Hippocampal formation (tissue), 2 donors: ENCODE measurements at places on chromosomes 7 and 10.
A peak's percentile ranks its signal among the peaks of the same experiment; 100 is the strongest.

DNA sequence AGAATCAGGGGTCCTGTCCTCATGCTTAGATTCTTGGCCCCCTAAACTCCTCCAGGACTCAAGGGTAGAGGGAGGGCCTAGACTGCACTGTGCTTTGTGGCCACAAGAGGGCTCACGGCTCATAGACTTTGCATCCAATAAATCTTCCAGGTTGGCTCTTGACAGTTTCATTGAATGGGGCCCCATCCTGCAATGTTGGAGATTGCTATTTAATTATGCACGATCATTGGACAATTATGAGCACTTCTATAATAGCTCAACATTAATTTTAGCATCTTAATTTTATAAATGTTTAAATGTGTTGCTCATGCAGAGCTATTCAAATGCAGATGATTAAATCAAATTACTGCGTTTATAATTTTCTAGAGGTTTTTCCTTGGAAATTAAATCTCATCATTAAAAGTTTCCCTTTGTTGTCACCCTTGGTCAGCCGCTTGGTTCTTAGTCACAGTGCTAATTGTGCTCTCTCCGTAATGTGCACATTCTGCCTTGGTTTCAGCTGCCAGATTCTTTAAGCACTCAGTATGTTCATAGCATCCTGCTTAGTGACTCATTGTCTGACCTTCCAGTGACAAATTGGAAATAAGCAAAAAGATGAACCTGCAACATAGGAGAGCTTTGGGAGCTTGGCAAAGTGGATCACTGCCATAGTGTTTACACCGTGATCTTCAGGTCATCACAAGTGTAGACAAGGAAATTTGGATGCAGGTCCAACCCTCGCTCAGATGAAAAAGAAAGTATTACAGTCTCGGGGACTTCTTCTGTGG, 33.4 kb upstream of the PLPP4 start:
- DNase-seq, result no peak

DNA sequence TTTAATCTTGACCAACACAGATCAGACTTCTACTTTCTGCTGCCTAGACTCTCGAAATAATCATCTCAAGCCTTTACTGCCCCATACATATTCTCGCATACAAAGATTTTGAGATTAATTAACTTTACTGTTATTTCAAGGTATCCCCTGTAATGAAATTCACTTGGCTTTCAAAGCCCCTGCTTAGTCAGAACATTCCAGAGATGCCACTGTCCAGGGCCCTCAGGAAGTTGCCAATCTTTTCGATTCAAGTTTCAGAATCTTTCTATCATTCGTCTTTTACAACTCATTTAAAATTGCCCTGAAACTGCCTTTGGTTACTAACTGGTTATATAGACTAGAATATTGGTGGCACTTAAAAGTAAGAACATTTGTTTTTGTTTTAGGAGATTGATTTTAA, 320.2 kb downstream of the CDK14 start:
- DNase-seq, result no peak

- no peak for DNase-seq
Measured at GRCh38 chr10:89648074-89648473, 3.0 kb upstream of the PANK1 start.

DNA sequence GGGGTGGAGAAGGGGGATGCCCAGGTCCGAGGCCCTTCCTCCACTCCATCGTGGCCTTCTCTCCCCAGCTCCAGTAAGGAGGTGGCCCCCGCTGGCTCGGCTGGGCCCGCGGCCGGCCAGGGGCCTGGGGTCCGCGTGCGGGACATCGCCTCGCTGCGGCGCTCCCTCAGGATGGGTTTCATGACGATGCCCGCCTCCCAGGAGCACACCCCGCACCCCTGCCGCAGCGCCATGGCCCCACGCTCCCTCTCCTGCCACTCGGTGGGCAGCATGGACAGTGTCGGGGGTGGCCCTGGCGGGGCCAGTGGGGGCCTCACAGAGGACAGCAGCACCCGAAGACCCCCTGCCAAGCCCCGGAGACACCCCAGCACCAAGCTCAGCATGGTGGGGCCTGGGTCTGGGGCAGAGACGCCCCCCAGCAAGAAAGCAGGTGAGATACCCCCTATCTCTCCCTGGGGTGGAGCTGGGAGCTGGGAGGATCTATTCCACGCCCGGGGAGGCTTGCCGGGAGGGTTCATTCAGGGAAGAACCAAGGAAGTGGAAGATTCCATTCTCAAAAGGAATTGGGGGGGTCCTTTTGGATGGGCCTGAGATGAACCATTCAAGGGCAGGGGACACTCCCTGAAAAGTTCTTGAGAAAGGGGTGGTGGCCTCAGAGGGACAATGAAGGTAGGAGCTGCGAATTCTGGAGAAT, 3.2 kb downstream of the NYAP1 start:
- DNase-seq, result no peak

DNA sequence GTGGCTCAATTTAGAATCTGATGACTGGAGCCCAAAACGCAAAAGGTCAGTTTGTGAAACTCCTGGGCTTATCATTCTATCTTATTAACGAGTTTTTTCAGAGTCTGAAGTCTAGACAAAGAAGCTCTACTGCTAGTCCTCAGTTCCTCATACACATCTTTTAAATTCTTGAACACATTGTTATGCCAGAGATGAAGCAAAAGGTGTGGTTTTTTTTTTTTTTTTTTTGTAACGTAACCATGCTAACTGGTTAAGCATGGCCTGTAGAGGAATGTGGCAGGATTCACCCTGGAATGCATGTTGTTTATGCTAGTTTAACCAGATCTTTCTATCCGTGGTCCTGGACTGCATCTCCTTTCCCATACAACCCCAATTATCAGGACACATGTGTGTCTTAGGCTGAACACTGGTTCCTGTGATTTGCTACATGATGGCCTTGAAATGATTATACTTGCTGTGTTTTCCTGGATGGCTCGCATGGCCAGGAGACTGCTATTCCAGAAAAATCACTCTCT, 79.3 kb upstream of the MDFIC start:
- DNase-seq, result no peak

DNA sequence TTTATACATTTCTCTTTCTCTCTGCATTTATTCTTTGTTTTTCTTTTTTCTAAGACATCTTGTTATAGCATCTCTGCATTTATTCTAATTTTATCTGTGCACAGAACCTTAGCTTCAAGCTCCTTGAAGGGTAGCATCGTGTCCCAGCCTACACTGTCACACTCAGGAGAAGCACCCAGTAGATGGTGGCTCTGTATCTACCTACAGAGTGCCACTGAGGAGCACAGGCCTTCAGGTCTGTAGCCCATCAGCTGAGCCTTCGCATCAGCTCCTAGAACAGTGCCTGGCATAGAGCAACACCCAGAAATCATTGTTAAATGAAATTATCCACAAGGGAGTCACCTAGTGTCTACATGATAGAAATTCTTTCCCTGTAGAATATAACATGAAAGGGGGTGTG, 203.0 kb upstream of the KLF14 start:
- no peak for DNase-seq

DNA sequence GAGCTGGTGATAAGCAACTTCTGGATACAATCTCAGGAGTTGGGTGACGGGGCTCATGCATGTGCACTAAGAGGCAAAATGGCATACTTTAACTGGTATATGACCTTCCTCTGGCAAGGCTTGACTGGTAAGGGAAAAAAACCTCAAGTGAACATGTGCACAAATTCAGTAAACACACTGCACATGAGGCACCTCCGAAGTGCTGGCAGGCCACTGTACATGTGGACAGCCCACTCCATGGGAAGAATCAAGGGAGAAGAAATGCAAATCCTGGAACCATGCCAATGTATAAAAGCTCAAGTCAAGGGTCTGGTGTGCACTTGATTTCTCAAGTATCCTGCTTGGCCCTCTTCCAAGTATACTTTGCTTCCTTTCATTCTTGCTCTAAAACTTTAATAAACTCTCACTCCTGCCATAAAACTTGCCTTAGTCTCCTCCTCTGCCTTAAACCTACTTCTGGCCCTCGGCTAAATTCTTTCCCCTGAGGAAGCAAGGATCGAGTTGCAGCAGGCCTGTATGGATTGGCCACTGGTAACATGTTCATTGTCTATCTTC, 167.2 kb downstream of the RAMP3 start:
- DNase-seq, result no peak

- DNase-seq, result no peak
Measured at GRCh38 chr10:110009736-110010475, 2.1 kb downstream of the ADD3 start.

GRCh38 chr7:103487419-103487818, 41.4 kb upstream of the SLC26A5 start:
- DNase-seq, result no peak

GRCh38 chr7:31633894-31634494, 53.0 kb upstream of the PPP1R17 start:
- DNase-seq, result peak; percentile 75

GRCh38 chr10:109324721-109325120, 598.6 kb downstream of the XPNPEP1 start:
- DNase-seq, result no peak

- no peak for DNase-seq
Measured at GRCh38 chr10:26486990-26487850, 49.1 kb downstream of the APBB1IP start.

DNA sequence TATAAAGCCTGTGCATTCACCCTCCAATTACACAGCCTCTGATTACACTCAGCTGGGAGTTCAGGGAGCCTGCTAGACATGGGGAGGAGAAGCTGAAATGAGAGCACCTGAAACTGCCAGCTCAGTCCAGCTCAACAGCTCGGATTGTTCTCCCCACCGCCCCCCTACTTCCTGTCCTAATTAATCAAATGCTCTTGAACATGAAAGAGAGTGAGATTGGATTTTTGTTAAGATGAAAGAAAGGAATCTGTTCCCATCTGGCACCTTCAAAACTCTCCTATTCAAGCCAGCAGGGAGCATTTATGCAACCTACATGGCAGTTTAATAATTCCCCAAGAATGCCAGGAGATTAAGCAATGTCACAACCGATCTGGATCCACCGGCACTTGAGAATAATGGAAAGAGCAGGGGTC, 98.0 kb downstream of the NPSR1 start:
- no peak for DNase-seq

DNA sequence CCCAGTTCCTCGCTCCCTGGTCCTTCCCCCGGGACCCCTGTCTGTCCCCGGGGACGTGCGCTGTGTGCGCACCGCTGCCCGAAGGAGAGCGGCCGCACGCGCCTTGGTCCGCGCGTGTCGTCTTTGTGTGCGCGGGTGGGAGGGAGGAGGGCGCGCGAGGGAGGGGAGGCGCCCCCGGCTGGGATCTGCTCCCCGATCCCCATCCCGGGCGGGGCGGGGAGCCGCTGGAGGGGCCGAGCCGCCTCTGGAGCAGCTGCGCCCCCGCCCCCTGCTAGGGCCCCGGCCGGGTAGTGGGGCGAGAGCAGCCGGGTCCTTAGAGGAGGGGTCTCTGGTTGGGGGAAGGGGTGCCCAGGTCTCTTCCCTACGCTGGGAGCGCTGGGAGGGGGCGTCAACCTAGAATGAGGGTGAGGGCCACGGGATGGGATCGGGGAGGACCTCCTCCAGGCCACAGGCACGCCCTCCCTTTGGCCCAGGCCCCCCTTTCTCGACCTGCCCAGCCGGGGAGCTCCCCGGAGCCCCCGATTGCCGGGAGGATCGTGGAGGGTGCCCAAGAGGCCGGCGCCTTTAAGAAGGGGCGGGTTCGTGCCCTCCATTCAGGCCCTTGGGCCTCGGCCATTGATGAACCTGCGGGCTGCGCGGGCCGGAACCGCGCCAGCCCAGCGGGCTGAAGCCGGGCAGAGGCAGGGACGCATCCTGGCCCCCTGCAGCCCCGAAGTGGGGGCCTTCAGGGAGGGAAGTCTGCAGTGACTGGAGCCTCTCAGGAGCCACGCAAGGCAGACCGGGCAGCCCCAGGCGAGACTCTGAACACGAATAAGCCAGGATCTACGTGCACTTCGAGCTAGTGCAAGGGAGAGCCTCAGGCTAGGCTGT, 678 bp downstream of the SH2B2 start:
- DNase-seq, result no peak
